ENCODE measurements at places on chromosomes 6 and 20.

GRCh38 chr20:2637246-2637645, 15.2 kb upstream of the NOP56 start:
- DNase-seq = no peak

DNA sequence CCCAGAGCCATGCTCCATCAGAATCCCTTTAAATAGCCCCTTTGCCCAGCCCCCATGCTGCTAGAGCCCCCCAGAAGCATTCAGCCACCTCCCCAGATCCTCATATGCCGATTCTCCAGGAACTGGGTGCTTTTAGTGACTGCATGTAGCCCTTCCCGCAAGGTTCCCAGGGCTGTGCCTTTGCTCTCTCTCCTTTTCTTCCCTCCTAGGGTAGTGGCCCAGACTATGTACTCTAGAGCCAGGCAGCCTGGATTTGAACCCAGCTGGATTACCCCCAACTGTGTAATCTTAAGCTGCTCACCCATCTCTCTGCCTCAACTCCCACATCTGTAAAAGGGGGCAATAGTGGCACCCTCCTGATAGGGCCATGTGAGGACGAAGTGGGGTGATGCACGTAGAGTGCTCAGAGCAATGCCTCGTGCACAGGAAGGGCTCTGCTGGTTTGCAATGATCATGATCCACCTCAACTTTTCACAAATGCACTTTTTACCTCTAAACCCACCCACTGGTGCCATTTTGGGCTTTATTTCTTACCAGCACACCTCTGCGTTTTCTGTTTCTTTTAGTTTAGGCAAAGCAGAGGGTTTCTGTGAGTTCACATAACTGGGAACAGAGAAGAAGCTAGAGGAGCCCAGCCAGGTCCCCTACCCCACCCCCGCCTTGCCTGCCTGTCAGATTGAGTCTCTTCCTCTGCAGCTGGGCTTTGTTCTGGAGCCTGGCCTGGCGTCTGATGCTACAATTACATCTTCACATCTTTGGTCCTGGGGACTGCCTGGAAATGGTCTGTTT, 396.5 kb downstream of the RNGTT start:
- DNase-seq = no peak

DNA sequence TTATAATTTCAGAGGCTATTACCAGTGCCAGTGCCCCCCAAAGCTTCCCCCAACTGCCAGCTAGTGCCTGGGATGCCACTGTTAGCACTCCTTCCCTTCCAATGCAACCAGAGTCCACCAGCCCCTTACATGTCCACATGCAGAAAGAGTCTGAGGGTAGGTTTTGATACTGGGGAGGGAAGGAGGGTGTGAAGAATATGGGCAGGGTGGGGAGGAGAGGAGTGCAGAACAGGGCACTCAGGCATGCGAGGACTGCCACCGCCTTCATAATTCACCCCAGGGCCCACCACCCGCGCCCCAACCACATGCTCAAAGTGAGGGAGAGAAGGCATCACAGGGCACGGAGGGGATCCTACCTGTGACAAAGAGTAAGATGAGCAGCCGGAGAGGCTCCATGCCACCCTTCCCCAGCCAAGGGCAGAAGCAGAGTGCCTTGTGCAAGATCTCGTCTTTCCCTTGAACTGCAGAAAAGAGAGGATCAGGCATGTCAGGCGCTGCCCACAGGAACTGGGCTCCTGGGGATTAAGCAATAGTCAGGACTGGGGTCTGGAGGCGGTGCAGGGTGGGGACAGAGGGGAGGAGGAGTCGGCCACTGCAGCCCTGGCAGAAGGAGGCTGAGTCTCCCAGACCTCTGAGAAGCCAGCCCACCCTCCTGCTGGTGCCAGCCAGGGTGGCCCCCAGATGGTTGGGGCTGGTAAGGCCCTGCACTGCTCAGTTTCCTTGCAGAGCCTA, at the start of gene TREM2:
TREM2 (minus strand) TSS at position 430 of the 732 bp plus-strand sequence; CDS start at position 396, 34 bp downstream.
- DNase-seq = no peak

DNA sequence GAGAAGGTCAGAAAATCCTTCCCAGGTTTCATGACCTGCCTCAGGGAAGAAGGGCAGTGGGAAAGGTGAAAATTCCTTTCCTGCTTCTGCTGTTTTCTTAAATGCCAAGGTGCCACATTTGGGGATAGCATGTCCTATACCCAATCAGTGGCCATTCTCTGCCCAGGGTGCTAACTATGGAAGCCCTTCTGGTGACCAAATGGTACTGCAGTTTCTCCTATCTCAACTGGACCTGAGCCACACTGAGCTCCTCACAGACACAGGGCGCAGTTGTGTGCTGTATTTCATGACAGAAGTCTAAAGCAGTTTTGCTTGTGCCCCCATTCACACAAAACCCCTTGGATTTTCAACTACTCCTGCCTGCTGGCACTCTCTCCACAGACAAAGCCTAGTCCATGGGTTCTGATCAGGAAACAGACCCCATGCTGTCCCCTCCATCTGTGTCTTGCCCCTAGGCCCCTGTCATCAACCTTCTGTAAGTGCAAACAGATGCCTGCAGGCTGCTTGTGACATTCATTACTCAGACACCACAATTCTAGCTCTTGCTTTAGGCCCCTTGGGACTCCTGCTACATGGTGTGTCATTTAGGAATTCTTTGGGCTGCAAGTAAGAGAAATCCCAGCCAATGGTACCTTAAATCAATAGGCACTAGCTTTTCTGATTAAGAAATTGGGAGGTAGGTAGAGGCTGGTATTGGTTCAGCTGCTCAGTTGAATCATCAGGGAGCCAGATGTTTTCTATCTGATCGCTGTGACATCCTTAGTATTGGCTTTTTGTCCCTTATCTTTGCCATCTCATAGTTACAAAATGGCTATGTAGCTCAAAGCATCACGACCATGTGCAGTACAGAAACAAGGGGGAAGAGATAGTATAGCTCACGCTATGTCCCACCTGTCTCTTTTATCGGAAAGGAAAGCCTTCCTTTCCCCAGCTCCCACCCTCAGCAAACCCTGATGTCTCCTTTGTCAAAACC, 147.8 kb downstream of the CD83 start:
- DNase-seq = no peak

GRCh38 chr20:32483351-32484224, 101.5 kb downstream of the NOL4L start:
- peak; percentile 86 for DNase-seq
